ENCODE measurements at places on chromosomes 6 and 20.

GRCh38 chr6:83431545-83432155 is 799 bp upstream of the ME1 start:
- no peak for DNase-seq

- no peak for DNase-seq
These were observed 45.4 kb downstream of the SIRPA start for GRCh38 chr20:1940581-1940980.

DNA sequence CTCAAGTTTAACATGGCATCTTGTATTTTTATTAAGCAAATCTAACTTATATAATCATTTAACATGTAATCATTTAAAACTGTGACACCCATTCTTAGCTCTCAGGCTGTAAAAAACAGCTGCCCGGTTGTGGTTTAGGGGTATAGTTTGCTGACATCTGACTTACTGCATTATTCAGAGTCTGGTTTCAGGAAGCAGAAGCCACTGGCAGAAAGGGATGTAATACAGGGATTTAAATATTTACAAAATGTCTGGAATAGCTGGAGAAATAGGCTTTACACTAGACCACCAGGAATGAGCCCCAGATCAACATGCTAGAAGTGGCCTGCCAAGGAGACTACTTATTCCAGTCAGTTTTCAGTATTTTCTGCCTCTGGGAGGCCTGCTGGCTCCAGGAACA is 421.1 kb downstream of the CD109 start:
- no peak for DNase-seq

DNA sequence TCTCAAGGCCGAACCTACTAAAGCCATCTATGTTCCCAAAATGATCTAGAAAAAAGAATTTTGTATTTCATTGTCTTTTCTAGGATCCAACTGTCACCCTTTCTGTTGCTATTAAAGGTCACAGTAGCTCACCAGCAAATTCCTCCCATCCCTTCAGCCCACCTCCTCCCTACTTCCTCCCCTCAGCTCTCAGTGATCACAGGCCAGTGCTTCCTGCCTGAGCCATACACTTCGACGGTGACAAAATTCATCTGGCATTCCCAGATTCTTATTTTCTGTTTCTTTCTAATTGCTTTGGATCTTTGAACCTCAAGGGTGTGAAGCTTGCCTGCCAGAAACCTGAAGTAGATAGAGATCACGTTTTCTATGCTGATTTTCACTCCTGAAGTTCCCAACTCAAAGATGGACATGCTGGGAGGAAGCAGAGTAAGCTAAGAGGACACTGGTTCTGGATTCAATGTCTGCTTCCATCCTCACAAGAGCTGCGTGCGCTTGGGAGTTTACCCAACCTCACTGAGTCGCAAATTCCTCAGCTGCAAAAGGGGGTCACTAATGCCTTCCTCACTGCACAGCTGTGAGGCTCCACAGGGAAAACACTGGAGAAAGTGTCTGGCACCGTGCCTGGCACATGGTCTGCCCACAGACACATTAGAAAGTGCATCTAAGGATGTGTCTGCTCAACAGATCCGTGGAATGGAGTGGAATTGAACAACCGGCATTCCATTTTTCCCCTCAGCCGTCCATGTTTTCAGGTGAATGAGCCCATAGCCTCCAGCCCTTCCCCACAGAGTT is 34.5 kb downstream of the MDGA1 start:
- no peak for DNase-seq

- no peak for DNase-seq
These were observed 219.1 kb upstream of the STXBP5 start for GRCh38 chr6:146985111-146985510.

DNA sequence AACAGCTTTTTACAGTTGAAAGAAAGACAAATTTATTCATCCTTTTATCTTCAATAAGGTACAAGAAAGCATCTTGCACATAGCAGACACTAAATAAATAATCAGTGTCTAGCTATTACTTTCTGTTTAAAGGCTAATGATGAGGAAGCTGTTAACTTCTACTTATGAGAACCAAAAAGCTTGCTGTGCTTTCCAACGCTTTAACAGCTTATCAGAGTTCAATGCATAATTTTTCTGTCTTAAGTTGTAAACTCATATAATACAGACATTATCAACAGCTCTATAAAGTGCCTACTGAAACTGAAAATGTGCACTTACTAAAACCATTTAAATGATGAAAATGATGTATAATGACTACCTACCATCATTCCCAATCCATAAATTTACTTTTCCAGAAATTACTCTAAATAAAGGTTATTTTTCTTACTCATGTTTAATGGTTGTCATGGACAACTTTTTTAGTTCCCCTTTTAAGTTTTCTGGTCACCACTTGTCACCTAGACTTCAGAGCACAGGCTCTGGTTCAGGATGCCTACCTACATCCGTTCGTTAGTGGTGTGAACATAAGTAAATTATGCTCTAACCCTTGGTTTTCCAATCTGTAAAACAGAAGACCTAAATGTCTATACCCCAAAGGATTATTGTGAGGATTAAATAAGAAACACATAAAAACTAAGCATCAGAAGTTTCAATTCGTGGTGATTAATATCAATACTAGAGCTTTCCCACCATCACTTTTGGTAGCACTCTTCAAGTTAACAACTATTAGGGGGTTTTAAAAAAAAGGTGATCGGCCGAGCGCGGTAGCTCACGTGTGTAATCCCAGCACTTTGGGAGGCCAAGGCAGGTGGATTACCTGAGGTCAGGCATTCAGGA is 8.0 kb downstream of the PNISR start:
- no peak for DNase-seq

DNA sequence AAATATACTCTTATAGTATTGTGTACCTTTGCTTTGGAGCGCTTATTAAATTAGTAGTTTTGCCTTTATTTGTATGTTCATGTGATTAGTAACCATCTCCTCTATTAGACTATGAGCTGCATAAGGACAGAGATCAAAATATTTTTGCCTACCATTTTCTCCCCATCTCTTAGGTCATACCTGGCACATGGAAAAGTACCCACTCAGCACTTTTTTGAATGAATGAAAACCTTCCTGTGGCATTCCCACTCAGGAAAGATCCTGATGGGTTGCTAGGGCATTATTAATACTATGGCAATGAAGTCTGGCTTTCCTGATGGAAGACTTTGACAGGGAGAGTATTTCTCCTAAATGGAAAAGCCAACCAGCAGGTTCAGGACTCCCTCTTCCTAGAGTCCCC is 20.3 kb upstream of the CHD6 start:
- DNase-seq = no peak

DNA sequence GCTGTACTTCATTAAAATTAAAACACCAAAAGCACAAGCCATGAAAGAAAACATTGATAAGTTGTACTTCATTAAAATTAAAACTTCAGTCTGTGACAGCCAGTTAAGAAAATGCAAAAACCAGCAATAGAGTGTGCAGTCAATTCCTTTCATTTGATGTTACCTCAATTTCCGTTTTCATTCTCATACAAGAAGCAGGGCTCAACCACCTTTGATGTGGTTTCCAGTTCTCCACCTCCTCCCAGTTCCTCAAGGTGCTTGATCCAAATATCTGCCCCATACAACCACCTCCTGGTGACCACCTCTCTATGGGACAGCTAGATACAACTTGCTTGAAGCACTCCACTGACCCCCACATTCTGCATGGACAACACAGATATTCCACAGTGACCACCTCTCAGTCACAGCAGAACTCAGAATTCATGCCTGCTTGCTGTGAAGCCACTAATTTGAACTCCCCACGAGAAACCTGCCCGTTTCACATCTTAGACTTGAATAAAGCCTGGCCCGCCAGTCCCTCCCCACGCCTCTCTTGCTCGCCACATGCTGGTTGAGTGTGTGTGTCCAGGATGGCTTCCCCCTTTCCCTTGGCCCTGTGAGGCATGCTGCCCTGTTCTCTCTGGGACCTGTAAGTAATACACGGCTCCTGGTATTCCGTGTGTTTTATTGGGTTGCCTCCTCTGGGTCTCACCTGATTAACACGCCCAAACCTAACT is 66.1 kb downstream of the FAM50B start:
- DNase-seq = no peak

GRCh38 chr6:126091466-126091865 is 105.1 kb downstream of the TRMT11 start:
- no peak for DNase-seq

- DNase-seq = no peak
These were observed 2.8 kb upstream of the MEP1A start for GRCh38 chr6:46790355-46790874.

DNA sequence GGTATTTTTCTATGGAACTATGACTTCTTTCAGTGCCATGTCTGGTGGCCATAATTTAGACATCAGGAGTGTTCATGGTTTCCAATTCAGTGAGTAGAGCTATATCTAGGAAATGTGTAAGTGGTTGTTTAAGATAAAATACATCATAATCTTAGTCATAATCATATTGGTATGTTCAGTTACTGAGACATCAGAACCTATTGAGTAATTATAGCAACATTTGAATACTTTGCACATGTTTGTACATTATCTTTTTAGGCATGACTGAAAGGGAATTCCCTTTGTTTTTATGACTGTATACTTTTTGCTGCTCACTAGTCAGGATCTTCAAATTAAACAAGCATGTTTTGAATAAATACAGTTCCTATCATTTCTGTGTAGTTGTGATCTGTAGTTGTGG is 64.0 kb downstream of the STXBP5 start:
- DNase-seq = no peak

DNA sequence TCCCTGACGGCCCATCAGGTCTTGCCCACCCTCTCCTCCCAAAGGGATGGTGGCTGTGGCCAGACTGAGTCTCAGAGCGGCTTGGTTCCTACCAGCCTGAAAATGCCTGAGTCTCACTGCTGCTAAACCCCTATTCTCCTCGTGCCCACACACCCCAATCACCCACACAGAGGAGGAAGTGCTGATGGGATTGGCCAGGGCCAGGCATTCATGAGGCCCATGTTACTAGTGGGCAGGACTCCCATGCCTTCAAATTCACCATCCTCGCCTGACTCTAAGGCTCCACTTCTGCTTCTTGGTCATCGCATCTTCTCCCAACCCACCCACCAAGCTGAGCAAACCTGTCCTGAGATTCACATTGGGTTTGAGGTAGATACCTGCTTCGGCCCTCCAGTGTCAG is 80.1 kb upstream of the CST7 start:
- no peak for DNase-seq

DNA sequence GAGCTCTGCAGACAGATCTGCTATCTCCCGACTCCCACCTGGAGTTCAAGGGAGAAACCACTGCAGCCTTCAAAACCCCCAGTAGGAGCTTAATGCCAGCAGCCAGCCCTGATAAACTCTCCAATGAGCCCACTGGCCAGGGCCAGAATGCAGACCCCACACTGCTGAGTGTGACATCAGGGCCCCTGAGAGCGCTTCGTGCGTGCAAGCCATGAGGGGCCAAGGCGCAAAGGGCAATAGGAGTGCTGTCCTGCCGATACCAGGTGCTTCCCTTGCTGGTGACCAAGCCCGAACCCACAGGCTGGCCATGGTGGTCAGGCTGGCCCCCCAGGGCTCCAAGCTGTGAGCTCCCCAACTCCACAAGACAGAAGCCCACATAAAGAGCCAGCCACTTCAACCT is 33.2 kb upstream of the CST7 start:
- no peak for DNase-seq

- no peak for DNase-seq
These were observed 368.7 kb downstream of the HAO1 start for GRCh38 chr20:7571521-7572055.

DNA sequence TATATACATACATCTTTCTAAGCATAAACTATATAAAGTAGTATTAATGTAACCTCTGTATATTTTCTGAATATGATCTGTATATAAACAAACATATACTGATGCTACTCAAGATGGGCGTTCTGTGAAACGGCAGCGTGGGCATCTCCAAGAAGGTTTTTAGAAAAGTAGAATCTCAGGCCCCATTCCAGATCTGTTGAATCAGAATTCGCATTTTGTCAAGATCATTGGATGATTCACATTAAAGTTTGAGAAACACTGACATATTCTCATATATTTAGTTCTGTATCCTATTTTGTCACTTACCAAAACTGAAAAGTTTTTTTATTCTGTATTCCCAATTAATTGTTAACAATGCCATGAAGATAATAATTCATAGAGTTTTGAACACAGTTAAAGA is 5.5 kb downstream of the C6orf141 start:
- DNase-seq = no peak

- no peak for DNase-seq
These were observed 251.6 kb upstream of the SOX4 start for GRCh38 chr6:21341910-21342309.

DNA sequence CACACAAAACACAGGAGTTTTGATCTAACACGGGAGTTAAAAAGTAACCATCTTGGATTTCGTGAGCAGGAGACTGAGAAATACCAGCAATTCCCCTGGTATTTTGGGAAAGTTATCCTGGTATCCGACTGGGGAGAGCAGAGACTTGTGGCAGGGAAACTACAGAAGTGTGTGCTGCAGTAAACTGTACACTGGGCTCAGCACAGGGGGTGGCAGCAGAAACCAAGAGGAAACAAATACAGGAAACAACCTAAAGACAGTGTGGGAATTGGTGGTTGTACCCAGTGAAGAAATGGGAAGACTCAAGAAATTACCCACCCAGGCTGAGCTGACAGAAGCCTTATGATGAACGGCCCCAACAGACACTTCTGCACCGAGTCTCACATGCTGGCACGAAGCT is 109.8 kb downstream of the CHD6 start:
- peak; percentile 12 for DNase-seq

GRCh38 chr6:136737871-136738691 is 54.2 kb downstream of the MAP3K5 start:
- DNase-seq = no peak

DNA sequence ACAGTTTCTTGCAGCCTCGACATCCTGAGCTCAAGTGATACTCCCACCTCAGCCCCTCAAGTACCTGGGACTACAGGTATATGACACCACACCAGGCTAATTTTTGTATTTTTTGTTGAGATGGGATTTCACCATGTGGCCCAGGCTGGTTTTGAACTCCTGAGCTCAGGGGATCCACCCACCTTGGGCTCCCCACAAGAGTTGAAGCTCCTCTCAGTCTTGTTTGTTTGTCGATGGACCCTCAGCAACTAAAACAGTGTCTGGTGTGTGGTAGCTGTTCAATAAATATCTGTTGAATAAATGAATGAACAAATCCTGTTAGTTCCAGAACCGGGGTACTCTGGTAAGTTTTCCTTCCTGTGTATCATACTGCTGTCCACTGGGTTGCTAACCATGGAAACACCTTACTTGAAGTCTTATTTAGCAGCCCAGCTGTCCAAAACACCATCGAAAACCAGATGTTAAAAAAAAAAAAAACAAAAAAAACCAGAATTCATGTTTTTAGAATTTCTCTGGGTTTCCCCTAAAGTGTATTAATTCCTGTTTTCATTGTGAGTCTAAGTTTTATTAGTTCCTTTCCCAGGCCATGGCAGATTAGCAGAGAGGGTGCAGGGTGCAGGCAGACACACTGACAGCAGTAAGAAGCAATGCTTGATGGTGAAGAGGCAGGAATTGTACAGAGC is 7.8 kb upstream of the EZR start:
- no peak for DNase-seq

DNA sequence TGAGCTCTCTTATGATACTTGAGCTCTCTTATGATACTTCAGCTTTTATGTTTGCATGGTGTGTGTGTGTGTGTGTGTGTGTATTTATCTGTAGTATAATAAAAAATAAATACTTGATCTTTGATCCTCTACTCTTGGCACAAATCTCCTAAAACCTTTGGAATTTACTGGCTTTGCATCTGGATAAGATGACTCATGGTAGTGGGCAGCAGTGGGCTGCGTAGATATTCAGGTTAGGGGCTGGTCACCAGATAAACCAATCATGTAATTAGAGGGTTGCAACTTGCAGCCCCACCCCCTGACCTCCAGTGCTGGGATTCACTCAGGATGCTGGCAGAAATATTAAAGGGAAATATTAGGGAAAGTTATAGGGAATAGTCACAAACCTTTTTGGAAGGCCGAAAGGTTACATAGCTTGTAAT is 151.9 kb upstream of the COL21A1 start:
- no peak for DNase-seq

GRCh38 chr6:165092881-165093595 is 216.4 kb downstream of the C6orf118 start:
- no peak for DNase-seq

Data from endothelial cell (in vitro differentiated cells).